ENCODE measurements at places on chromosomes 7 and 10.

DNA sequence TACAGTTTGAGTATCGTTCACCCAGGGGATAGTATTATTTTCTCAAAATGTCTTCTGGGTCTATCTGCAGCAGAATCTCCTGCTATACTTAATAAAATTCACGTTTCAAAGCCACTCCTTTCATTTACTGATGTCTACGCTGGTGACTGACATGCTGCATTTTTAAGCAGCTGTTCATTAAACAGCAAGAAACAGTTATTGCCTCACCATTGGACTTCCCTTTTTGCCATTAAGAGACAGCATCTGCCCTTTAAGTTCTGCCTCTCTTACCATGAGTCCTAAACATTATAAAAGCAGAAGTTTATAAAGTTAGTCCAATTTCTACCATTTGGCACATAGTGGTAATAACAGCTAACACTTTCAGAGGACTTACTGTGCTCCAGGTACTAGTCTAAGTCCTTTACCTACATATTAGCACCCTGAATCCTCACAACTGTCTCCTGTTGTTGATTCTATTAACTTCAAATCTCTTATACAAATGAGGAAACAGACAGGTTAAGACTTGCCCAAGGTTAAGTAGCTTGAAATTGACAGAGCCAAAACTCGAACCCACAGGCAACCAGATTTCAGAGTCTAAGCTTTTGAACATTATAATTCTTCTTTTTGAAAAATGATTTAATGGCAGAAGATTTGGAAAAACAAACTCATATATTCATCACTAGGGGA, 169.5 kb downstream of the SNX13 start:
- DNase-seq: peak; percentile 90

- DNase-seq: no peak
Observed at GRCh38 chr7:127021857-127022256, 230.9 kb downstream of the GRM8 start.

GRCh38 chr7:158460665-158461064, 127.0 kb downstream of the PTPRN2 start:
- no peak for DNase-seq

DNA sequence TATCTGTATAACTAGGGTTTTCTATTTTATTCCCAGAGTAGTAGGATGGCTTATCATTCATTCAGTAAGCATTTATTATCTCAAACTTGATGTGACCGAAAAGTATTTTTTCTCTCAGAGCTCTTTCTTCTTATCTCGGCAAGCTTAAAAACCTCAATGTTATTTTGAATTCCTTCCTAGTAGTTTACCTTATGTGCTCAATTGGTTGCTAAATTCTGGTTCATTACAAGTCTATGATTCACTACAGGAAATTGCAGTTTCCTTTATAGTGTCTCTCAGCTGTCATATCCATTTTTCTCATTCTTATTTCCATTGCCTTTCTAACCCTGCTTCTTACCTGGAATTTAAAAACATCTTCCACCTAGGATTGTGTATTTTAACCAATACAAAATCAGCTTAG, 12.6 kb upstream of the ICA1 start:
- no peak for DNase-seq

DNA sequence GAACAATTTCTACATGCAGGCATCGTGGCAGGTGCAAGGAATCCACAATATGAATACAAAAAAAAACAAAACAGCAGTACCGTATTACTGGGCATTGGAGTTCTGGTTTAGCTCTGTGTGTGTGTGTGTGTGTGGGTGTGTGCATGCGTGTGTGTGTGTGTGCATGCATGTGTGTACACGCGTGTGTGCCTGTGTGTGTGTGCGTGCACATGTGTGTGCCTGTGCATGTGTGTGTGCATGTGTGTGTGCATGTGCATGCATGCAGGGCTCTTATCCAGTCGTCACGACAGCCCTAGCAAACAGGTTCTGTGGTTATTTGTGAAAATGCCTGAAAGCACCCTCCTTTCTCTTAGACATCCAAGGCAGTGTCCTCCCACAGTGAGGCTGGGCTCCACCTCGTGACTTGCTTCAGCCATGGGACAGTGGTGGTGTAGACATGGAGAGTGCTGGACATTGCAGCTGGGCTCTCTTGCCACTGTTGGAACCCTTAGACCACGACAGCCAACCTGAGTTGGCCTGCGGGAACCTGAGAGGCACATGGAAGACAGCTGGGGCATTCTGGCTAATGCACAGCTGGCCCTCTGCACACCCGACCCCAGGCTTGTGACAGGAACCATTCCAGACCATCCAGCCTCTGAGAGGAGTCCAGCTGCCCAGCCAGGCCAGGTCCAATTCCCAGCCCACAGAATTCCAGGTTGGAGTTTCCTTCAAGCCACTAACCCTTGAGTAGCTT, 173.4 kb upstream of the SHH start:
- no peak for DNase-seq

- no peak for DNase-seq
Observed at GRCh38 chr7:25726170-25726780, 425.7 kb upstream of the NFE2L3 start.

DNA sequence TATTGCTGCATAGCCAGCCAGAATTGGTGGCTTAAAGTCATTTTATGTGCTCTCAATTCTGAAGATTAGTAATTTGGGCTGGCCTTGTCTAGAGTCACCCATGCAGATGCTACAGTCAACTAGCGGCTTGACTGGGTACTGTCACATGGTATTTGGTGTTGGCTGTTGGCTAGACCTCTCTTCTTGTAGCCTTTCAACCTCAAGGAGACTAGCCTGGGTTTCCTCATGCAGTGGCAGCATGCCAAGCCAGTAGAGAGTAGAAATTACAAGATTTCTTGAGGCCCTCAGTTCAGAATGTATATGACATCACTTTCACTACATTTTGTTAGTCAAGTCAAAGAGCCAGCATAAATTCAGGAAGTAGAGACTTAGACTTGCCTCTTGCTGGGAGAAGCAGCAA, 3.7 kb upstream of the ZNF800 start:
- peak; percentile 95 for DNase-seq

DNA sequence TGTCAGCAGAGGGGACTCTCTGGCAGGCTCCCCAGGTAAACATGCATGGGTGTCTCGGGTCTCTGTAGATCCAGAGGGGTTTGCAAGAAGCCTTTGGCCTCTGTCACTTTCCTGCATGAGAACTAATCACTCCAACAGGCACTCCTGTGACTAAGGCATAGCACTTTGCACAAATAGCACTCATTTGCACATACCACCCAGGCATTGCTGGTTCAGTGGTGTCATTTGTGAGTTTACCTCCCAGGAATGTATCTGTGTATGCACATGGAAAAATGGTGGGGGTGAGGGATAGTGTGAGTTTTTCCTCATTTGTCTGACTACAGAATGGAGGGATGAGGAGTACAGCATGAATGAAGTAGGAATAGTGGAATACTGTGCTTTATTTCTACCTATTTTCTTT, 39.5 kb downstream of the CNNM1 start:
- DNase-seq: no peak

DNA sequence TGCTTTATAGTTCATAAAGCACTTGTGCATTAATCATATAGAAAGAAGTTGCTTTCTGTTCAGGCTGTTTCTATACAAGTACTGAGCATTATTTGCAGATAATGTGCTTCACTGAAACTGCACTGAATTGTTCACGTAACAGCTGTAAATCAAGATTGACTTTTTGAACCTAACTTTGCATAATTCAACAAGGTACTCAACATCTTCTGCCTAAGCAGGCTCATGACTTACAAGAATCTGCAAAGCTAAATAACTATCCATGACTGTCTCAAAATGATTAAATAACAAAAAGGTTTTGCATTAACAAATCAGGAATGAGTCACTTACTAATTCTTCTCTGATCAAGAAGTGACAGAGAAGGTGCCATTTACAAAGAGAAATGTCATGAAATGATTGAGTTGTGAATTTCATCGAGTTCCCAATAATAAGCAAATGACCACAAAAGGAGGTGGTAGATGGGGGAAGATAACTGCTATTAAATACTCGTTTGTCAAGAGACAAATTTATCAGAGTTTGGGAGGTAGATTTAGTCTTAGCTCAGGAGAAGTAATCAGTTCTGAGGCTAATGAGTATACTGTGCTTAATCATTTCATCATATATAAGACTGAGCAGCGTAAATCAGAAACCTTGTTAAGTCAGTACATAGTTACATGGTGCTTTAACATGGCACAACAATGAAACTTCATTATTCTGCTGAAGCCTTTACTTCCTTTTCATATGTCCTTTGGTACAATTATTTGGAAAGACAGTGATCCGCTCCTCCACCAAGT, 161.3 kb upstream of the LRRN3 start:
- no peak for DNase-seq

DNA sequence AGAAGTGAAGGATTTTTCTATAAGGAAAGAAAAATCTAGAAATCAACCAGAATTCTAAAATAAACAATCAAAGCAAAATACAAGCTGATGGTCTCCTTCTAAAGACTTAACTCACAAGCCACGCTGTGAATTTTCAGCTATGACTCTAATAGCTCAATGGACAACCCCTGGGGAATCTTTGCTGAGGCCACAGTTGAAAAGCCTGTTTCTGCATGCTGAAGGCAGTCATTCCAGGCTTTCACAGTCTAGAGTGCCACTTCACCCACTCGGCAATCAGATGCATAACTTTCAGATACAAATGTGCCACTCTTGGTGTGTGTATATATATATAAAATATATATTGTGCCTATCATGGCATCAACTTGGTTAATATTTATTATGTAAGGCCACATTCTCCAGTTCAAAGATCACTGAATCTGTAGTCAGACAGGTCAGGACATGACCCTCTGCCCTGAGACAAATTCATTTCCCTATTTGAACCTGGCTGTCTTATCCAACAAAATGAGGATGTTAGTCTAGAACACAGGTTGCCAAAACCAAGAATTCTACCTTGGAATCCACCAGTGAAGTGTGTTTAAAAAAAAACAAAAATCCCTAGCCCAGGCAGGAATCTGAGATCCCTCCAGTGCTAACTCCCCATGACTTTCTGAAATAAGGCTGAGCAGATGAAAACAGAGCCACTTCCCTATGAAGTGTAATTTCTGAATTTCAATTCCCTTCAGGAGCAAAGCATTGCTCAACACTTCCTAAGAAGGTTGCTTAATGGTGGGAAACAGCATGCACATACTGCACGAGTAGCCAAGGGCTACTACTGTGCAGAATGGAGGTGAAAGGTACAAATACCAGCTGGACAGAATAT, 9.9 kb downstream of the LIPA start:
- DNase-seq: peak; percentile 80

DNA sequence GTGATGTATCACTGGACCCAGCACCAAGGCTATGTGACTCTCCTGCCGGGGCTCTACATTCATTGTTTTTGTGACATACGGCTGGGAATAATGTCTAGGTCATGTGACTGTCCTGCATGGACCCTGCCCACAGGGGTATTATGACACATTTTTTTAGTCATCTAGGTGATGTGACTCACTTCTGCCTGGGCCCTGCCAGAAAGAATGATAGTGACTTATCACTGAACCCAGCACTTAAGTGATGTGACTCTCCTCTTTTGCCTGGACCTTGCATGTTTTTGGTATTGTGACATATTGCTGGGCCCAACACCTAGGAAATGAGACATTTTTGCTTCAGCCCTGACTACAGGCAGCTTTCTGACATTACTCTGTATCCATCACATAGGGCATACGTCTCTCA, 51.1 kb upstream of the ZNF107 start:
- DNase-seq: no peak

- peak; percentile 63 for DNase-seq
Observed at GRCh38 chr10:34655286-34656170, 159.6 kb downstream of the PARD3 start.

- no peak for DNase-seq
Observed at GRCh38 chr7:34080513-34080912, 175.2 kb downstream of the BMPER start.

GRCh38 chr10:93039721-93040120, 20.9 kb upstream of the CYP26C1 start:
- DNase-seq: peak; percentile 26

Measured in suppressor macrophage treated with lipopolysaccharide for 1 hour (primary cell).